Hepatocyte (in vitro differentiated cells): ENCODE measurements at places on chromosomes 12 and 14. TPM values are rescaled to one million over a fixed set of nuclear protein-coding genes. Genes with fewer than 3 reads are reported as not detected.

- no peaks in the 10 kb centered on the region for H3K4me1 ChIP-seq
- no peak for DNase-seq
- no peak overlapping the region for H3K27ac ChIP-seq
- H3K36me3 ChIP-seq: no peaks in the 10 kb centered on the region
These were observed 112.4 kb upstream of the NOS1 start for GRCh38 chr12:117473856-117474255.

RNASE2 gene
- total RNA-seq: 0.92 and 1.6 TPM in 2 replicates

INHBC gene
- 1.3 and 1.8 TPM in 2 replicates for total RNA-seq

DNA sequence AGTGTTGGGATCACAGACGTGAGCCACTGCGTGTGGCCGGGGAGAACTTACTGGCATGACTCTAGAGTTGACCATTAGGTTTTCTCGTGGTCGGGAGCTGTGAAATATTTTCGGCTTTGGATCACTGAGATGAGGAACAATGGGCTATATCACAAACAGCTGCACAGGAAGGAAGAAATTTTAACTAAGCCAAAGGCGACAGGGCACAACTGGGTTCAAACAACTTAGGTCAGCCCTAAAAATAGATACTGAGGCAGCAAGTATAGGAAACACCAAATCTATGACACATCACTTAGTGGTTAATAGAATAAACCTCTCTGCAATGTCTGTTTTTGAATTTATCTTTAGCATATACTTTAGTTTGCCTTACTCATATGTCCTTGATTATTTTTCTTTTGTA, 162.9 kb downstream of the LRIG3 start:
- H3K4me3 ChIP-seq: no peak overlapping the region
- H3K4me1 ChIP-seq: no peaks in the 10 kb centered on the region
- no peaks in the 10 kb centered on the region for H3K27me3 ChIP-seq
- DNase-seq: no peak
- no peak overlapping the region for H3K27ac ChIP-seq

DNA sequence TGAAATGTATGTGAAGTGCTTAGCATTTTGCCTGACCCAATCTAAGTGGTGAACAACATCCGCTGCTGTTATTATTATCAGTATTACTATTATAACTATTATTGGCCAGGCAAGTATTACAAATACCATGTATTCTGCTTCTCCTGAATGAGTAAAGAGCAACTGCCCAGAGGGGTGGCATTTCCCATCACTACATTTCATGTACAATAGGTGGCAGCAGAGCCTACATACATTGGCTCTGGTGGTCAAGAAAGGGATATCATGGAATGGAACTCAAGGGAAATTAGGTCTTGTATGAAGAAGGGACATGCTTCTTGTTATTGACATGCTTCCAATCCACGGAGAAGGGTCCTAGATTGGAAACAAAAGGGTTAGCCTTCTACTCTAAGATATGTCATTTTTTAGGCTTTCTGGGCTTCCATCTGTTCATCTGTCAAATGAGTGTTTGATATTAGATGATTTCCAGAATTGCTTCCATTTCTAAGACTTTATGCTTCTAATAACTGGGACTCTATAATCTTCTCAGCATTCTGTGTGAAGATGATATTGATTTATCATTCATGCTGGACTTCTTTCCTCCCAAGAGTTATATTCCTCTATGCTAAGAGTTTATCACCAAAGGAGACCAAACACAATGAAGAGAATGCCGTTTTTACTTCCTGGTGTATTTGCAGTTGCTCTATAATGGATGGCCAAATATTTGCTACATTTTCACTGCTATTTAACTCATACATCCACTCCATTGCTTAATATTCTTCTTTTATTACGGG, 239.1 kb downstream of the SSPN start:
- no peaks in the 10 kb centered on the region for H3K4me1 ChIP-seq
- H3K4me3 ChIP-seq: no peak overlapping the region
- no peaks in the 10 kb centered on the region for H3K36me3 ChIP-seq
- peak; percentile 48 for DNase-seq
- H3K27ac ChIP-seq: peak overlapping the region; percentile 18

DNA sequence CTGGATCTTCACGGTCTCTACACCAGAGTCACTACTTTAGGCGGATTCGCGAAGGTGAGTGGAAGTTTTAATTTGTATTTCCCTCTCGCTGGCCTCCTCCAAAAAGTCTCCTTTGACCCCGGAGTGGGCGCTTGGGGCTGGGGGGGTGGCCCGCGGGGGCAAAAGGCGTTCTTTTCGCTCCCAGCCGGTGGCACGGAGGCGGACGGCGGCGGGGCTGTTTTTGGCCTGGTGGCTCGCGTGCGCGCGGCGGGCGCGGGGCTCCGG, 510 bp downstream of the ARID2 start:
- peaks cover 25% of the 10 kb centered on the region for H3K4me1 ChIP-seq
- no peaks in the 10 kb centered on the region for H3K36me3 ChIP-seq
- DNase-seq: no peak
- H3K4me3 ChIP-seq: peak overlapping the region; percentile 92
- no peaks in the 10 kb centered on the region for H3K27me3 ChIP-seq
